ENCODE measurements at places on chromosomes 2 and 18.

- no peak for DNase-seq
These were observed 301.1 kb upstream of the SMIM21 start for GRCh38 chr18:75728621-75729020.

DNA sequence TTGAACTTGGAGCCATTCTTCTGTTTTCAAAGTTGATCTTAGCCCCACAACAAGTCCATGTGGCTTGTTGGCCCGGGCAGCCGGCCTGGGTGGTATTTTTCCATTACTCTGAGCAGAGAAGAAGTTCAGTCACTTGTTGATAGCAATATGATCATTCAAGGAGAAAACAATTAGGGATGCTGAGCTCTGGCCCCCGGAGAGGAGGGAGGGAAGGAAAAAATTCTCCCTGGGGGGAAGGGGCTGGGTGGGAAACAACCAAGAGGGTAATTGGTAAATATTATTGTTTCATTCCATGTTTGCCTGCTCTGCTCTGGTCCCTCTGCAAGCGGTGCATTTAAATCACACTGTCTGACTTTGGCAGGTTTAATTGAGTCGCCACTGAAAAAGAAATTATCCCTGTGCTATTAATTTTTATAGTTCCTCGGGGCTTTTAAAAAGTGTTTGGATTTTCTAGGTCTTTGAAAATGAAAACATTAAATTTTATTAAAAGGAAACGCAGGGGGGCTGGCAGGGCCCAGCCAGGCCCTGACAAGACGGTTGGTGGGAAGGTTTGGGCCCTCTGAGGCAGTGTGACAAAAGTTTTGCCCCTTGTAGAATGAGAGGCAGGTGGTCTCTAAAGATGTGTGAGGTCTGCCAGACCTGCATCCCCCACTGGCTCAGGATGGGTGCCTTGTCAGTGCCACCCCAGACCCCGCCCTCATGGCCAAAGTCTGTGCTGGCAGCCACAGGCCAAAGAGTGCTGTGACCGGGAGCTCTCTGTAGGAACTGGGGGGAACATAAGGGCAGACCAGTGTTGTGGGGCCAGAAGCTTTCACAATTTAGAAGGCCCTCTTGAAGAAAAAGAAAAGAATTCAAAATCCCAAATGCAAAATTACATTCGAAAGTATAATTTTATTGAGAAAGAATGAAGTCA, 52.5 kb upstream of the SLC14A2 start:
- DNase-seq, result no peak

DNA sequence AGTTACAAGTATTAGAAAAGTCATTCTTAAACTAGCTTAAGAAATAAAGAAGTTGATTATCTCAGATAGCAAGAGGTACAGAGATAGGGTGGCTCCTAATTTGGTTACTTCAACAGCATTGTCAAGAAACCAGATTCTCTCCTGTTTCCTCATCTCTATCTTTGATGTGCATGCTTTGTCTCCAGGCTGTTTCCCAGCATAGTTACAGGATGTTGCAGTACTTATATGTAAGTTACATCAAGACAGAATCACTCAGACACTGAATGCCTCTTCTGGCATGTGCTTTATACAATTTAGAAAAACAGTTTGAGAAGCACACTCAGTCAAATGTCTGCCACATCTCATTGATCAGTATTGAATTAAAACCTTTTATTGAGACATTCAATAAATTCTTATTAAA, 189.5 kb upstream of the UBE2E3 start:
- DNase-seq, result no peak

- DNase-seq, result peak; percentile 41
These were observed 206.0 kb upstream of the TNP1 start for GRCh38 chr2:217065695-217066405.
